NCI-H1417 treated with DMSO at 0.1 percent for 48 hours (cell line): ENCODE measurements at places on chromosomes 4 and X.

GRCh38 chr4:2746891-2747695, 9.0 kb downstream of the TNIP2 start:
- DNase-seq, result no peak

GRCh38 chr4:57460967-57461366, 350.8 kb upstream of the IGFBP7 start:
- DNase-seq, result no peak

GRCh38 chr4:107877361-107877760, 52.6 kb downstream of the SGMS2 start:
- no peak for DNase-seq

- no peak for DNase-seq
Observed at GRCh38 chr4:98801259-98801725, 127.6 kb downstream of the EIF4E start.

GRCh38 chr4:123819362-123820035, 422.9 kb downstream of the SPRY1 start:
- no peak for DNase-seq

GRCh38 chr4:147765121-147765529, 33.2 kb downstream of the ARHGAP10 start:
- DNase-seq, result no peak

- DNase-seq, result no peak
Observed at GRCh38 chr4:149344436-149344835, 471.2 kb downstream of the IQCM start.

DNA sequence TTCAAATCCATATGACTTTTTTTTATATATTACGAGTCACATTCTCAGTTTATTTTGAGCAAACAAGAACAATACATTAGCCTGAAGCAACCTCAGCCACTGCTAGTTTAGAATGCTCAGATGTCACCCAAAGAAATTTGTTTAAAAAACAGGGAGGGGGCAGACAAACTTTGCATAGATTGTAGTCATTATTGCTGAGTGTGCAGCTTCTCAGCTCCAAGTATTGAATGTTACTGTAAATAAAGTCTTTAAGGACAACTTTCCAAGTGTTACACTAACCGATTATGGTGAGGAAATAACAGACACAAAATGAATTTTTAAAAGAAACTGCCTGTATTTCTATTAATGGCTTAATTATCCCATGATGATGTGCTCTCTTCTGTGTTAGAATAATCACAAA, 519.5 kb upstream of the GALNT7 start:
- DNase-seq, result no peak

- DNase-seq, result no peak
Observed at GRCh38 chr4:37463033-37463856, 218.7 kb downstream of the NWD2 start.

DNA sequence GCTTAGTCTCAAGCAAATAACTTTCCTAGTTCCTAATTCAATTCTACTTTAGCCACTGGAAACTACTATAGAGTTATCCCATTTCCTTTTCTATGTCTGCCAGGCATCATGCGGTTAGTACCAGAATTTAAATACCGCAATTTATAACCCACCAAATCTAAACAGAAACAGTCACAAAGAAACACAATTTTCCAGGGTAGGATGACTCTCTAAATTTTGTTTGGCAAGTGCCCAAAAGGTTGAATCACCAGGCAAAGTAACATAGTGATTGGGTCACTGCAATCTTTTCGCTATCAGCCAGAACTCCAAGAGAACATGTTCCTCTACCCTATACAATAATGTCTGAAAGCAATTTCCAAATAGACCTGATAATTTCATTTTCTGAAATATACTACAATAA, 240.2 kb upstream of the GRIA3 start:
- DNase-seq, result no peak

GRCh38 chr4:93743022-93743421, 85.5 kb upstream of the ATOH1 start:
- no peak for DNase-seq

GRCh38 chrX:43973249-43974099, at the start of gene NDP:
NDP (minus strand) TSS chrX:43973390; CDS start chrX:43958645, 14,745 bp downstream.
- DNase-seq, result no peak

GRCh38 chr4:8858701-8859210, 12.9 kb downstream of the HMX1 start:
- no peak for DNase-seq

GRCh38 chrX:21865436-21865835, 9.6 kb downstream of the YY2 start:
- DNase-seq, result no peak

- DNase-seq, result no peak
Observed at GRCh38 chr4:129152350-129152749, 56.4 kb downstream of the C4orf33 start.

GRCh38 chr4:37976507-37976906, 16.3 kb downstream of the PTTG2 start:
- no peak for DNase-seq

DNA sequence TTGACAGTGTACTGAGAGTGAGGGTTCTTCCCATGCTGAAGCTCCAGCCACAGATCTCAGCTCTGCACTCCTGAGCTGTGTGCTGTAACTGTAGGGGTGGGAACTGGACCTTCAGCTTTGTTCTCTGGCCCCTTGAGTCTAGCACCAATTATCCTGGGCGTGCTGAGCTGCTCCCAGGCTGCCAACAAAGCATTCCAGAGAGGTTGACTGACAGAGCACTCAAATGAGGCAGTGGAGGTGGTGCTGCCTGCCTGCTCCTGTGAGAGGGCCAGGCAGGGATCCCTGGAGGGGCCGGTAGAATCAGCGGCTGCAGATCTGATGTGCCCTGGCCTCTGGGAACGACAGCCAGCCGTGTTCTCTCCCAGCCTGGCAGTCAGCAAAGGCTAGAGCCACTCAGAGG, 375.7 kb upstream of the AADAT start:
- DNase-seq, result no peak

DNA sequence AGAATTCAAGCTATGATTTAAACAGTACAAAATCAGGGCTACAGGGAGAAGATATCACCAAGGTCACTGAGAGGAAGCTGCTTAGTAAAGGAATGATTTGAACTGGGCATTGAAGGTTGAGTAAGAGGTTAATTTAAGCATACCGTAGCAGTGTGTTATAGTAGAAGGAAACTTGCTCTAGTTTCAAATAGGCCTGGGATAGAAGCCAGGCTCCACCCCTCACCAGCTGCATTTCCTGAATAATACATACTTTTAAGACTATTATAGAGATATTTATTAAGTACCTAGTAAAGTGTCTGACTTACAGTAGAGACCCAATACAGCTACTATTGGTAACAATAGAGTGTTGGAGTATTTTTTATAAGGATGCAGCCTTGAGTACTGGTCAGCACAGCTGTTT, 118.0 kb upstream of the GLRA2 start:
- DNase-seq, result no peak

GRCh38 chr4:7034262-7035081, 8.7 kb upstream of the TADA2B start:
- no peak for DNase-seq

- no peak for DNase-seq
Observed at GRCh38 chrX:110965409-110966090, 130.4 kb upstream of the PAK3 start.

- no peak for DNase-seq
Observed at GRCh38 chrX:153649178-153649914, 2.3 kb downstream of the DUSP9 start.

- no peak for DNase-seq
Observed at GRCh38 chr4:41358647-41359421, 102.1 kb downstream of the UCHL1 start.

GRCh38 chr4:140372751-140373327, 607 bp upstream of the SCOC start:
- no peak for DNase-seq

DNA sequence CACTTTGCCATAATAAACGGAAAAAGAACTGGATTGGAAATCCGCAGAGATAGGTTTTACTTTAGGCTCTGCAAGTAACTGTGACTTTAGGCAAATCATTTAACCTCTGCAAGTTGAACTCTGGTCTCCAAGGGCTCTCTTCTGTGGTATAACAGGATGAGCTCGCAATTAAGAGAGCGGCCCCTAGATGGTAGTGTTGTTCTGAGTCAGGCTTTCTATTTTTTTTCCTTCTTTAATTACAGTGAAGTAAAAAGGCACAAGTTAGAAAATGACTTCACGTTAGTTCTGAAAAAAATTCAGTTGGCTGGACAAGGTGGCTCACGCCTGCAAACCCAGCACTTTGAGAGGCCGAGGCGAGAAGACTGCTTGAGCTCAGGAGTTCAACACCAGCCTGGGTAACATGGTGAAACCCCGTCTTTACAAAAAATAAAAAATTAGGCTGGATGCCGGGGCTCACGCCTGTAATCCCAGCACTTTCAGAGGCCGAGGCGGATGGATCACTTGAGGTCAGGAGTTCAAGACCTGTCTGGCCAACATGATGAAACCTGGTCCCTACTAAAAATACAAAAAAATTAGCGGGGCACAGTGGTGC, 18.0 kb downstream of the RPS3A start:
- no peak for DNase-seq

DNA sequence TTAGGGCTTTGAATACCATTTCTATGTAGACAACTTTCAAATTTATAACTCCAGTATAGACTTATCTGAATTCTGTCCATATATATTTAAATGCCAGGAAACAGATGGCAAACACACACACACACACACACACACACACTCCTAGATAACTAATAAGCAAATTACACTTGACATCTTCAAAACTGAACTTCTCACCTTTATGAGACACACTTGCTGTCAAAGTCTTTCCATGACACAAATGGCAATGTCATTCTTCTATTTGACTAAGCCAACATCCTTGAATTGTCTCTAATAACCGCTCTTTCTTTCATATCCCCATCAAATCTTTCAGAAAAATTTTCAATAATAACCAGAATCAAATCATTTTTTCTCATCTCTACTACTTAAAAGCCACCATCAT, 402.4 kb downstream of the PCDH18 start:
- DNase-seq, result no peak

DNA sequence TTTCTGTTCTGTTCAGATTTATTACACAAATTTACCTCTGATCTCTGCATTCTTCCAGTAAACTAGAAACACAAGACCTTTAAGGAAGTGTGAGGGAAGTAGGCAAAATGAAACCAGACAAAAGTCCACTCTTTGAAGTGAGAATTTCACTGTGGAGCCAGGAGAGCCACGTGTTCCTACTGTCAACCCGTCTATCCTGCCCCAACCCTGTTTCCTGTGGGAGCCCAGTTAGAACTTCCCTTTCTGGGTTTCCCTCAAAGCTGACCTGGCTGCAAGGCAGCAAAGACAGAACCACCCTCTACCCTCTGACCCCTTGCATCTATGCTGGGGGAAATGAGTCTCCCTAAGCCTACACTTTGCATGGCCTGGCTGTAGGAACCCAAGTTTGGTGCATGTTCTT, 40.0 kb downstream of the TMEM144 start:
- no peak for DNase-seq

- DNase-seq, result no peak
Observed at GRCh38 chr4:55675196-55675793, 39.2 kb upstream of the NMU start.

DNA sequence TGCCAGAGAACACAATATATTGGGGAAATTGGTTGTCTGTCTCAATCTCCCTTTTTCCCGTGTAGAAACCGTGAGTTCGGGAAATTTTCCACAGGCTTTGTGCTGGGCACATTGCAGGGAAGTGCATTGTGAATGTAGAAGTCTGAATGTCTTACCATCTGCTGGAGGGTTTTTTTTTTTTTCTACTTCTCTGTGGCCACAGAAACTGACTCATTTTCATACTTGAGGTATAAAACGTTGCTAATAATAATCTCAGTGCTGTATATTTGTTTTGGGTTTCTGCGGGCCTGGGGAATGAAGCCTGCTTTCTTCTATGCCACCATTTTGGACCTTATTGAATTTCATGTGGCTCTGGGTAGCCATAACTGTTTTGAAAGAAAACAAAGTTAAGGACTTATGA, 1001.2 kb downstream of the STIM2 start:
- no peak for DNase-seq

DNA sequence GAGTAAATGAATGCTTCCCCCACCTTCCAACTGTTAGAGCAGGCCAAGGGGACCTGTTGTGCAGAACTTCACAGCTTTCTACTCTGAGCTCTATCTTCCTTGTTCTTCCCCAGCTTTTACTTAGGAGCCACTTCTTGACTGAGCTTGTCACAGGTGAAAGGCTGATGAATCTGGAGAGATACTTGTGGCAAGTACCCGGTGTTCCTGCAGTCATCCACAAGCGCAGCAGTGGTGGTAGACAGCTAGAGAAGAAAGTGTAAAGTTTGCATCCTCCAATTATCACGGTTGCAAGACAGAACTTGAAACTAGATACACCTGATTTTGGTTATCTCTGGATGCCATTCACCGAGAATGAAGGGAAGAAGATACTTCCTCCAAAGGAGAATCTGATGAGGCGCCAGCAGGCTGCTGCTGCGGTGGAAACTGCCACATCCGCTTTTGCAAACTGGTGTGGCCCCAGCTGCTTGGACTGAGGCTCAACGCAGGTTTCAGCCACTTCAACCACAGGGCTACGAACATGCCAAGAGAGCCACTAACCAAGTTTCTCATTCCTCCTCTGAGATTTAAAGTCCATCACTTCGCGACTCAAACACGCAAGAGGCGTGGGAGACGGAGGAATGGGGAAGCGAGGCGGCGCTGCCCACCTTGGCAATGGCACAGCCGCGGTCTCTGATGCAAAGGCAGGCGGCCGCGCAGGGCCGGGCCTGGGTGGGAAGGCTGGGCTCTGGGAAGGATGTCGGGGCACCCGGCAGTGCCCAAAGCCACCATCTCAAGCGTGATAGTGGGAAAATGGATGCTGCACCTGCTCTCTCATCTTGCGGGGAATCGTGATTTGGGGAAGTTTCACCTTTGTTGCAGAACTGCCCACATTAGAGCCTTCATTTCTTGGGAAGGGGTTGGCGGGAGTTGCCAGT, 1.3 kb upstream of the FHIP1A start:
- DNase-seq, result no peak

DNA sequence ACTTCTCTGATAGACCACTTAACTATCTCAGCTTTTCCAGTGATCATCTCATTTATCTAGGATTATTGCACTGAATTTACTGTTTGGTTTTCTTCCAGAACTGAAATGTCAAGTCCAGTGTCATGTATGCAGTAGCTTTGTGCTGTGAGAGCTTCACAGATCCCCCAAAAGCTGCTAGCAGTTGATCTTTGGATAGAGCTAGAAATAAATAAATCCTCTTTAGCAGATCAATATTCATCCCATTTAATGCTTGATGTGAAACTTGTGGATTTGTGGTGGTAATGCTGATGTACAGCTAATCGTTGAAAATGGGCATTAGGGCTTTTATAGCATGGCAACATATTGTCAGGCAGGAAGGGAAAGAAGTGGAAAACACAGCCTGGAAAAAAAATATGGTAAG, 509.6 kb upstream of the FAM241A start:
- DNase-seq, result no peak

- DNase-seq, result no peak
Observed at GRCh38 chr4:166839615-166840251, 394.6 kb downstream of the SPOCK3 start.

GRCh38 chr4:17722356-17722700, 59.1 kb downstream of the FAM184B start:
- DNase-seq, result no peak

DNA sequence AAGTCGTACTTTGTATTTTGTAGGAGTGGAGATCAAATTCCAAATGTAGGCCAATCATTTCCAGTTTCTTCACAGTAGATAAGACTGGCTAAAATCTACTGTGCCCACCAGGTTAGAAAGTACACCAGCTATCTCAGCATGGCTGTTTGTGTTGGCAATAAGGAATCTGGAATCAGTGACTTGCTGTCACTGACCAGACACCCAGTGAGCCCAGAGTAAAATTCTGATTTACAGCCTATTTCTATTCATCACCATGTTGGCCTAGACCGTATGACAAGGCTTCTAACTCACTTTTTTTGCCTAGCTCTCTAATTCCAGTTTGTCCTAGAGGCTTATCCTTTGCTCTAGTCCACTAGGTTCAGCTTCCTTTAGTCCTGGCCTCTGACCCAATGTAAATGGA, 25.4 kb downstream of the SMIM43 start:
- no peak for DNase-seq
